T-cell (primary cell): ENCODE measurements at places on chromosomes 6 and 20.

DNA sequence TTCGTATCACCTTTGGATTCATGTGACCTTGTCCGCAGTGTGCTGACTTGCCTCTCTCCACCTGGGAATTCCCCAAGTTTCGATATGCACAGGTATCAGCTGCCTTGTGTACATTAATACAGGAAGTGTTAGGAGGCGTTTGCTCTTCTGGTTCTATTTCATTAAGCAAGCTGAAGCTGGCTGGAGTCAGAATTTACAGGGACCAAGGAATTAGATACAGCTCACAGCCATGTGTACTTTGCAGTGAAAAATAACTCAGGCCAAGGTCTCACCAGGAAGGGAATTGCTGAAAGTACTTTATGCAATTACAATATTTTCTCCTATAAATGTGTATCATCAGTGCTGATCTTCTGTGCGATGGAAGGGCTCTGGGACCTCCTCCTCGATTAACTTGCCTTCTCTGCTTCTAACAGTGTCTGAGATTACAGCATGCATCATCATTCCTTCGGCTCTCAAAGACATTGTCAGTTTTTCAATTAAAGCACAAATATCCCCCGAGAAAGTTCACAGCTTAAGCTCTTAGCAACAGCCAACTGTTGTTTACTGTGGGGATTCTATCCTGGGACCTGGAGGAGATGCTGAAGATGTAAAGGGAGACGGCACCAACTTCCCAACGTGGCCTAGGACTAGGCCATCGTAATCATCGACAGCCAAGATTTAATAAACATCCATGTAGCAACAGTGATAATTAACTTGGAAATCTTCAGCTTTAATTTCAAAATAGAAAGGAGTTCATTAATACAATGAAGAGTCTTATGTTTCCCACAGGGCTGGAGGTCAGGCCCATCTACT lies 13.8 kb upstream of the TIAM2 start:
- no peaks in the 10 kb centered on the region for H3K36me3 ChIP-seq
- H3K4me1 ChIP-seq: no peaks in the 10 kb centered on the region
- H3K27me3 ChIP-seq: no peaks in the 10 kb centered on the region
- no peak for DNase-seq

DNA sequence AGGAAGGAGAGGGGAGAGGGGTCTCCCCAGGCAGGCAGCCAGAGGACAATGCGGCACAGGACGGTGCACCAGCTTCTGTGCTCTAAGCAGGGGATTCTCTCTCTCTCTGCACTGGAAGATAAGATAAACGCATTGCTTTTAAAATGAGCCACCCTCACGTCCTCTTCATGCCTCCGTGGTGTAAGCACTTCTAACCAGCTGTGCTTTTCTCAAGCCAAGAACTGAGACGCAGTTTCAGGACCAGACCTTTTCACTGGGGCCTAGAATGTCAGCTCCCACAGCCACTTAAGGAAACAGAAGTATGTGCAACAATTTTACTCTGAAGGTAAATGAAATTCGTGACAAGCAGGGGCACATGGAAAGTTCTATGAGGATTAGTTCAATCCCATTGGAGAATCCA lies 82.4 kb downstream of the PSMB1 start:
- DNase-seq: no peak
- H3K27ac ChIP-seq: no peak overlapping the region
- peaks cover 7% of the 10 kb centered on the region for H3K27me3 ChIP-seq
- no peaks in the 10 kb centered on the region for H3K36me3 ChIP-seq
- no peak overlapping the region for H3K4me3 ChIP-seq

GRCh38 chr6:128532136-128532535 lies 11.7 kb upstream of the PTPRK start:
- no peak overlapping the region for H3K27ac ChIP-seq
- H3K36me3 ChIP-seq: no peaks in the 10 kb centered on the region
- H3K4me1 ChIP-seq: no peaks in the 10 kb centered on the region
- no peaks in the 10 kb centered on the region for H3K27me3 ChIP-seq

- H3K27ac ChIP-seq: no peak overlapping the region
- H3K27me3 ChIP-seq: no peaks in the 10 kb centered on the region
- no peaks in the 10 kb centered on the region for H3K36me3 ChIP-seq
- no peak overlapping the region for H3K4me3 ChIP-seq
- no peak for DNase-seq
Observed at GRCh38 chr6:9463311-9463710, 951.6 kb downstream of the TFAP2A start.

GRCh38 chr6:74870403-74870802 lies 335.4 kb downstream of the COL12A1 start:
- no peak overlapping the region for H3K27ac ChIP-seq
- no peak for DNase-seq
- no peaks in the 10 kb centered on the region for H3K27me3 ChIP-seq
- no peaks in the 10 kb centered on the region for H3K4me1 ChIP-seq
- no peaks in the 10 kb centered on the region for H3K36me3 ChIP-seq

DNA sequence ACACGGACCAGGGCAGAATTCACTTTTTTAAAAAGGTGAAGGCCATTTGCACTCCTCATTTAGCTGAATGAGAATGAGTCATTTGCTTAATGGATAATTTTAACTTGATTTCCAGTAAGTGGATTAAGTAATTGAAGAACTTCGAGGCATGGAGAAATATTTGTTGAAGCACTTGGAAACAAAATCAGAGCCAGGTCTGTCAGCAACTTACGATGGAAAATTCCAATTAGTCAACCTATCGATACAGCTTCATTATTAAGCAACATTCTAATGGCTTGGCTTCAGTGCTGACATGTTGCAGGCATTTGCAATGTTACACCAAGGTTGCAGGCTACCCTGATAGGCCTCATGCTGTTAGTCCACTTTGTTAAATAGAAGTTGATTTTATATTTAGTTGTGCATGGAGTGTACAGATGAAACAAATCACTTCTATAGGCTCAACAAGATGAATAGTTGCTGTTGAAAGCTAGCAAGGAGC lies 423.5 kb upstream of the SLC35B3 start:
- H3K27me3 ChIP-seq: no peaks in the 10 kb centered on the region
- H3K4me1 ChIP-seq: no peaks in the 10 kb centered on the region
- H3K4me3 ChIP-seq: no peak overlapping the region
- DNase-seq: no peak
- no peaks in the 10 kb centered on the region for H3K36me3 ChIP-seq

- H3K27me3 ChIP-seq: no peaks in the 10 kb centered on the region
- H3K27ac ChIP-seq: no peak overlapping the region
- H3K4me3 ChIP-seq: no peak overlapping the region
- H3K36me3 ChIP-seq: no peaks in the 10 kb centered on the region
Observed at GRCh38 chr6:137353346-137353745, 134.2 kb upstream of the IFNGR1 start.

DNA sequence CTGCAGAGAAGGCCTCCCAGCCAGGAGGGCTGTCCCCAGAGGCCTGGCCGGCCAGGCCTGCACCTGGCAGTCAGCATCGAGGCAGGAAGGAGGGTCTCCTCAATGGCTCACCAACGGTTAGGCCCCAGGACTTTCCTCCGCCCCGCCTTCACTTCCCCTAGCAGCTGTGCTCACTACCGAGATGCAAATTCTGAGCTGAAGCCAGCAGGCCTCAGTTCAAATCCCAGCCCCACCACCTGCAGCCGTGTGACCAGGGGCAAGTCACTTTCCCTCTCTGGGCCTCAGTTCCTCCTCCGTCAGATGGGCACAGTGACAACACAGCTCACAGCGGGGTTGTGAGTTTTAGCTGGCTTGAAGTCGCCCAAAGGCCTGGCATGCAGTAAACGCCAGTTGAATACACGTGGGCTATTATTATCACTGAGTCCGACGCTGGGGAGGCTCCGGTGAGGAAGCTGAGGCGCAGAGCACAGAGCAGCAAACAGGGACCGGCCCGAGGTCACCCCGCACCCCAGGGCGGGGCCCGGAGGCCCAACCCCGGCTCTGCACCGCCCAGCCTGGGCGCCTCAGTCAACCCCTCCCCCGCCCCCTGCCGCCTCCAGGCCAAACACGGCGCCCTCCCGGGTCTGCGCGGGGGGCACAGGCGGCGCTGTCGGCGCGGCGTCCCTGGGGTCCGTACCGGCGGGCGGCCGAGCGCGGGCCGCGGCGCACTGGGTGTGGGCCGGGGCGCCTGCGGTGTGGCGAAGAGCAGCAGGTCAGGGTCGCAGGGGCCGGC lies 671 bp downstream of the E2F1 start:
- DNase-seq: no peak
- H3K27ac ChIP-seq: no peak overlapping the region
- H3K27me3 ChIP-seq: no peaks in the 10 kb centered on the region
- H3K36me3 ChIP-seq: no peaks in the 10 kb centered on the region

DNA sequence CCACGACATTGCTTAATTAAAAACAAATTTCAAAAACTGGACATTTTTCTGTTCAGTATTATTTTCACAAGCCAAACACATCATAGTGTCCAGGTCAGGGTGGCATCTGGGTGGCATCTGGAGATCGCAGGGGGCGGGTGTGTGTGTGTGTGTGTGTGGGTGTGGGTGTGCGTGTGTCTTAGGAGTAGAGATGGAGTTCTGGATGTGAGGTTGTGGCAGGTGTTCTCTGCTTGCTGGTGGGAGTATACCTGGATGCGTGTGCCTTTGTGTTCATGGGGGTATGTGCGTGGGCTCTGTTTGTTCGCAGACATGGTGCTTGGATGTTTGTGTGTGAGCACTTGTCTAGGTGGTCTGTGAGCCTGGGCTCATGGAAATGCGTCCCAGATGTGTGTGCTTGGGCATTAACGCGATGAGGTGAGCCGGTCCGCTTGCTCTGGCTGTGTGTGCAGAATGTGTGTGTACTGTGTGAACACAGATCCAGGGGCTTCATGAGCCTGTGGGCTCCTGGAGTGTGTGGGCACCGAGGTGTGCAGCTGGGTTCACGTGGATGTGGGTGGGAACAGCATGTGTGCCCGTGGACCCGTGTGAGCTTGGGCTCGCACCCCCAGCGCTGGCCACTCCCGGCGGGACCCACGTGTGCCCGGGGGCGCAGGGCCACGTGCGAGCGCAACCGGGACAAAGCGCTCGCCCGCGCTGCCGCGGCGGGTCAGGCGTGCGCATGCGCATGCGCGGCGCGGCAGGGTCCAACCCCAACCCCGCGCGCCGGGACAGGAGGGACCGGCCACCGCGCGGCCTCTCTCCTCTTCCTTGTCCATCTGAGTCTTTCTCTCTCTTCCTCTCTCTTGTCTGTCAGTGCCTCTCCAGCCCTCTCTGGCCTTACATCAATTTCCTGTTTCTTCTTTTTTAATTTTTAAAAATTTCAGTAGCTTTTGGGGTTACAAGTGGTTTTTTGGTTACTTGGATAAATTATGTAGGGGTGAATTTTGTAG lies 60.4 kb downstream of the SRC start:
- no peaks in the 10 kb centered on the region for H3K4me1 ChIP-seq
- peak overlapping the region; percentile 42 for H3K4me3 ChIP-seq
- H3K27ac ChIP-seq: no peak overlapping the region
- DNase-seq: no peak

GRCh38 chr6:161407115-161407514 lies 133.3 kb upstream of the AGPAT4 start:
- no peaks in the 10 kb centered on the region for H3K4me1 ChIP-seq
- no peak overlapping the region for H3K4me3 ChIP-seq
- no peak for DNase-seq
- no peaks in the 10 kb centered on the region for H3K36me3 ChIP-seq
- H3K27ac ChIP-seq: no peak overlapping the region

GRCh38 chr20:10572853-10573252 lies 100.9 kb downstream of the JAG1 start:
- peaks cover 10% of the 10 kb centered on the region for H3K4me1 ChIP-seq
- no peaks in the 10 kb centered on the region for H3K36me3 ChIP-seq
- DNase-seq: no peak
- no peaks in the 10 kb centered on the region for H3K27me3 ChIP-seq

DNA sequence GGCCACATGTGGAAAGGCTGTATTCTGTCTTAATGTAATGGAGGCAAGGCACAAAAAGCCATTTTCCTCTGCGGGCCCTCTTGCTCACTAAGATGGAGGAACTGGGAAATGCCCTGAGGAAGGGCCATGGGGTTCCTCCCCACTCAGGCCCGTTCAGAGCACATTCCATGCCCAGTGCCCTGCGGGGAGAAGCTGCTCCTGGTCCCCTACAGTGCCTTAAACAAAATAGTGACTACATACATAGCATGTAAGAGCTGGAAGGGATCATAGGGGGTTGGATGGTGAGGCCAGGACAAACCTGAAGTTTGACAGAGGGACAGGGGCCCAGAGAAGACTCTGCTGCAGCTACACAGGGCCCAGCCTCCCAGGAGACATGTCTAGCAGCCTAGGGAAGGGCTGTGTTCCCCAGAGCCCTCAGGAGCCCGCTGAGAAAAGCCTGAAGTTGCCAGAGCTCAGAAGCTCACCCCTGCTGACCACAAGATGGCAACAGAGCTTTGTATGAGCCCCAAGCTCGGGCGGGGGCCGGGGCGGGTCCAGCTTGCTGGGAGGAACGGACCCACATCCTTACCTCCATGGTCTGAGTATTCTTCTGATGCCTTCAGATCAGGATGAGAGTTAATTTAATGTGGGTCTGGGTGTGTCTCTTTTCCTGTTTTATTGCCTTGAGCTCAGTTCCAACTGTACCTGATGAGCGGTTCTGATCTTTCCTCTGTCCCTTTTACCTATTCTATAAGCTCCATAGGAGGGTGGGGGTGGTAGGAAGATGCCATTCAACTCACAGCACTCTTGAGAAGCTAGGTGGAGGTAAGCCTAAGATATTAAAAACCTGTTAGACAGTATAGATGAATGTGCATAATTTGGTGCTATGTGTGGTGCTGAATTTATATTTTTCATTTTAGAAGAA lies 242.9 kb downstream of the CDC5L start:
- H3K27me3 ChIP-seq: peaks cover 25% of the 10 kb centered on the region
- H3K36me3 ChIP-seq: no peaks in the 10 kb centered on the region
- H3K4me1 ChIP-seq: peaks cover 4% of the 10 kb centered on the region
- H3K27ac ChIP-seq: no peak overlapping the region
- DNase-seq: no peak

GRCh38 chr20:33490023-33490933 lies at the start of gene CBFA2T2:
CBFA2T2 (plus strand) TSS chr20:33490096; CDS start chr20:33490268, 172 bp downstream.
- H3K4me1 ChIP-seq: peaks cover 8% of the 10 kb centered on the region
- H3K36me3 ChIP-seq: no peaks in the 10 kb centered on the region
- peak within 1 kb of the TSS; percentile 73 for H3K4me3 ChIP-seq
- no peak for DNase-seq
- no peaks in the 10 kb centered on the region for H3K27me3 ChIP-seq
- H3K27ac ChIP-seq: peak within 1 kb of the TSS; percentile 93

DNA sequence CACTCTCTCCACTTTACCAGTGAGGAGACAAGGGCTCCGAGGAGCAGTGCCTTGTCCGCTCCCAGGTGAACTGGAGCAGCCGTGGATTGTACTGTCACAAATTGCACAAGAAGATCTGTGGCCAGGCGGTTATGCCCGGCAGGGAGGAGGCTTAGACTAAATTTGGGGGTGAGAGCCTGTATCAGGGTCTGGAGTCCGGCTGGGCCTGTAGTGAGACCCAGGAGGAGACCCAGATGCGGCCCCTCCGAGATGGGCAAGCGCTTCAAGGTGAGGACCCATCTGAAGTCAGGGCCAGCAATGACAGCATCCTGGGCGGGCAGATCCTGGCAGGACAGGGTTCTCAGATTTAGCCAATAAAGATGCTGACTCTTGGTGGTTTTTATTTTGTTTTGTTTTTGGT lies 27.6 kb downstream of the BANF2 start:
- no peaks in the 10 kb centered on the region for H3K27me3 ChIP-seq
- no peaks in the 10 kb centered on the region for H3K4me1 ChIP-seq
- no peaks in the 10 kb centered on the region for H3K36me3 ChIP-seq
- H3K27ac ChIP-seq: no peak overlapping the region
- DNase-seq: no peak
